Left hindlimb (tissue), 1 donor: ENCODE measurements at places on chromosomes 4 and X.

GRCh38 chrX:8288590-8288989 lies 117.5 kb upstream of the VCX2 start:
- DNase-seq = no peak

DNA sequence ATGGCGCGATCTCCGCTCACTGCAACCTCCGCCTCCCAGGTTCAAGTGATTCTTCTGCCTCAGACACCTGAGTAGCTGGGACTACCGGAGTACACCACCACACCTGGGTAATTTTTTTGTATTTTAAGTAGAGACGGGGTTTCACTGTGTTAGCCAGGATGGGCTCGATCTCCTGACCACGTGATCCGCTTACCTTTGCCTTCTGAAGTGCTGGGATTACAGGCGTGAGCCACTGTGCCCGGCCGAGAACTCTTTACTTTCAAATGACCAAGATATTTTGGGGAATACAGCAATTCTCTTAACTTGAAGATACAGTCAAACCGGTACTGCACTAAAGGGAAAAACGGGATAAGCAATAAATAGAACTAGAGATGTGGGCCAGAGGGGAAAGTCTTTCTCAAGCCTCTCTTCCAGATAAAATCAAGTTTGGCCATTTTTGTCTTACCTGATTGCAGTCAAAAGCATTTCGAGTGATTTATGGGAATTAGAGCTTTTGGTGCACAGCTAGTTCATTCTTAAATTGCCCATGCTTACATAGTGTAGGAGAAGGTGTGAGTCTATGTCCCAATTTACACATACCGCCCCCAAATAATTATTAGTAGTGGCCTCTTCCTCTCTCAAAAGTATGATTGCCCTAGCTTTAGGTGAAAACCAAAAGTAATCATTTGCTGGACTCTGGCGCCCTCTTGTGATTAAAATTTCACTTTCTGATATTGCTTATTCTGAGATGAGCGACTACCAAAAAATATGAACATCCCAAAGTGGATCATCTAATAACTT lies 53.2 kb upstream of the ABCG2 start:
- DNase-seq = no peak

DNA sequence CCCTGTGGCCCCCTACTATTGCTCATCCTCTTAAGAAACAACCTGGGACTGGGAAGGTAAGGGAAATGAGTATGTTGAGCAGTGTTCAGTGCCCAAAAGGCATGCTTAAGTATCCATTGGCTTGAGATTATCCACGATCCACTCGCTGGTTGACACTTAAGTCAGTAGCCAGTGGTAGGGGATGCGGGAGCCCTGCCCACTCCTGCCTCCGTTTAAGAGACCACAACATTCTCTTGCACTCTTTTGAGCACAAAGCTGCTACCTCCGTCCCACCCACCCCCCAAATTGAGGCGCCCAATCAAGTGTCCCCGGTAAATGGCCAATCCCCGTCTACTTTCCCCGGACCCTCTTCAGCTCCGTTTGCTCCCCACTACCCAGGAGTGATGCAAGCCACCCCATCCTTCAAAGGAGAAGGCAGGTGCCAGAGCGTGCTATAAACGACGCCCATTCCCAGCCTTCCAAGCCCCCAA lies 25.0 kb downstream of the UTP14A start:
- DNase-seq = no peak

DNA sequence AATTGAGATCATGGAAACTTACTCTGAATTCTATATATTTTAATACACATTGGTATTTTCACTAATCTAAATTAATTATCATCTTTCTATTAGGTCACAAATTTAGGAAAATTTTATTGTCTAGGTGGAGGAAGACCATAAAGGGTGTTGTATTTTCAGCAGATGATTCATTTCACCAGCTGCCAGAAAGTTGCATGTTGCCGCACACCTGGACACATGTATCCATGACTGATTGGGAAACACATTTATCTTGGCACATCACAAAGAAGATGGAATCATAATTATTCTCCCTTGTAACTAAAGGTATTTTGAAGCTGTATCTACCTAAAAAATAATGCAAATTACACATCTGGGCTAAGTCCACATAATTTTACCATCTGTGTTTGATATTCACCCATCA lies 33.1 kb downstream of the SLC7A11 start:
- DNase-seq = no peak

DNA sequence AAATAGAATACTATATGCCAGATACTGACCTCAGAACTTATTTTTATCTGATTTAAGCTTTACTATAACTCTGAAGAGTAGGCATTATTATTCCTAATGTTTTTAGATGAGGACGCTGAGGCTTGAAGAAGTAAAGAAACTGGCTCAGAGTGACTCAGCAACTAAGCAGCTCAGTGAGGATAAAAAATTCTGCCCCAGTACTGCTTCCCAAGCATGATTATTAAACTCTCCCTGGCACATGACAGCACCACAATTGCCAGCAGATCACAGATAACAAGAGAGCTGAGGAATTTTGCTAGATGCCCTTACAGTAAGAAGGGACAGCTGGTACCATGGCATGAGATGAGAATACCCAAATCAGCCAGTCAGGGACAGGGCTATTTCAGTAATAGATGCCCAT lies 219.4 kb downstream of the NKX6-1 start:
- DNase-seq = no peak

DNA sequence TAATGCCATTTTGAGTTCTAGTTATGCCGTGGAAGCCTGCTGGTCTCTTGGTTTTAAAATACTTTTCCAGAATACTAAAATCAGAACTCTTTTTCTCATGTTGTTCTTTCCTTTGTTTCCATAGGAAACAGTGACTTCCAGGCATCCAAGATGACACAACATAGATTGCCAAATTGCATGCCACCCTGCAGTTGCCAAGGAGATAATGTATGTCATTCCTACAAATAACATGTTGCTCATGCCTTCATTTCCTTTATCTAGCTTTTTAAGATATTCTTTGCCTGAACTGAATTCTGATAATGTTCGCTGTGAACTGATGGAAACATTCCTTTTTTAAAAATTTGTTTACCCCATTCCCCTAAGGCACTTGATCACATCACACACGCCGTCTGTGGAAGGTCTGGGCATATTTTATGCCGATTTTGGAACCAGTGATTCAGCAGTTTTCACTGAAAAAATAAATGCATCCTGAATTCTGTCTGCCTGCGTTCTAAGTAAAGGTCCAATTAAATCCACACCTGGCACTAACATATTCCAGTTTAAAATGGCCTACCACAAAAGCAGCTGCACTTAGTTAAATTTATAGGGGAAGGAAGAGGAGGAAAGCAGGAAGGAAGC lies 38.0 kb upstream of the COX7B2 start:
- DNase-seq = no peak

DNA sequence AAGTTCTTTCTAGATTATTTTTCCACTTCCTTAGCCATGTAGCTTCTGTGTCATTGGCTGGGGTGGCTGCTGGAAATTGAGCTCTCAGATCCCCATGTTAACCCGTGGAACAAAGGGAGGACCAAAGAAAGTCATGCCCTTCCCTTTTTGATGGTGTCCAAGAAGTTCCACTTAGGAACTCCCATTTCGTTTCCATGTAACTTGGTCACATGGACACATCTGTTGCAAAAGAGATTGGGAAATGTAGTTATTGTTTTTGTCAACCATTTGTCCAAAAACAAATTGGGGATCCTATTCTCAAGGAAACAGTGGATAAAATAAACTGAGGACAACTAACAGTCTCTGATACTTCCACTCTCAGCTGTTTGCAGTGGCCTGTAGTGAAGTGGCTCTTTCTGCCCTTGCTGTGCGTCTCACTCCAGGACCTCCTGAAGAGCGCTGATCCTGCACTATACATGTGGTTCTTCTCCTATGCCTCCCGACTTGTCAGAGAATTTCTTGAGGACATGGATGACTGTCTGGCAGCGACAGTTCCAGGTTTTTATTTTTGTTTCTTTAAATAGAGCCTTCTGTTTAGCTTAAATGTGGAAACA lies 125.3 kb upstream of the LNX1 start:
- no peak for DNase-seq
